NCI-H226 (cell line): ENCODE measurements at places on chromosomes 11 and 22.

DNA sequence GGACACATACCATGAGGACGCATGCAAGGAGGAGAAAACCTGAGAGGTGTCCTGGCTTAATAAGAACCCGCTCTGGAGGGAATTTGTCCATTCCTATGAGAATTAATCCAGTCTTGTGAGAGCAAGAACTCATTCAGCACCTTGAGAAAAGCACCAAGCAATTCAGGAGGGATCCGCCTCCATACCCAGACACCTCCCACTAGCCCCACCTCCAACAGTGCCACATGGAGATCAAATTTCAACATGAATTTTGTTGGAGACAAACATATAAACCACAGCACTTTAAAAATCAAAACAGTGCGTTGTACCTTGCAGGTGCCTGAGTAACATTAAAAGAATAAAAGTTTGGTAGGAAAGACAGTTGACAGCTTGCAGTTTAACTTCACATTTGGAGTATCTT, 11.4 kb downstream of the UBE4A start:
- DNase-seq: no peak

DNA sequence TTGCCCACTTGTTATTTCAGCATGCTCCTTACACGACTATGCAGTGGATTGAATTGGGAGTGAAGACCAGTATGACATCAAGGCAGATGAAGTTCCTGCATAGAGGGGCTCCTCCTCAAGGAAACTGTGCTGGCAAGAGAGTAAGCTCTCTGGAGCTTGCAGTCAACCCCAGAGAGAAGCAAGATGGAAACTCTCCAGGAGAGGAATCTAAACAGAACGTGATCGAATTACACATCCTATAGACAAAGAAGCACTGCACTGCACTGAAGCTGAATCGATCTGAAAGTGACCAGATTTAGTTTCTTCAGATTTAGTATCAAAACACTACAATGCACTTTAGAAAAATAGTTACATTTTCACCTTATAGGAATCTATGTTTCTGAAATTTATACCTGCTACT, 947.7 kb upstream of the TENM4 start:
- DNase-seq: no peak

GRCh38 chr22:47203554-47203991, 441.1 kb downstream of the TBC1D22A start:
- no peak for DNase-seq

DNA sequence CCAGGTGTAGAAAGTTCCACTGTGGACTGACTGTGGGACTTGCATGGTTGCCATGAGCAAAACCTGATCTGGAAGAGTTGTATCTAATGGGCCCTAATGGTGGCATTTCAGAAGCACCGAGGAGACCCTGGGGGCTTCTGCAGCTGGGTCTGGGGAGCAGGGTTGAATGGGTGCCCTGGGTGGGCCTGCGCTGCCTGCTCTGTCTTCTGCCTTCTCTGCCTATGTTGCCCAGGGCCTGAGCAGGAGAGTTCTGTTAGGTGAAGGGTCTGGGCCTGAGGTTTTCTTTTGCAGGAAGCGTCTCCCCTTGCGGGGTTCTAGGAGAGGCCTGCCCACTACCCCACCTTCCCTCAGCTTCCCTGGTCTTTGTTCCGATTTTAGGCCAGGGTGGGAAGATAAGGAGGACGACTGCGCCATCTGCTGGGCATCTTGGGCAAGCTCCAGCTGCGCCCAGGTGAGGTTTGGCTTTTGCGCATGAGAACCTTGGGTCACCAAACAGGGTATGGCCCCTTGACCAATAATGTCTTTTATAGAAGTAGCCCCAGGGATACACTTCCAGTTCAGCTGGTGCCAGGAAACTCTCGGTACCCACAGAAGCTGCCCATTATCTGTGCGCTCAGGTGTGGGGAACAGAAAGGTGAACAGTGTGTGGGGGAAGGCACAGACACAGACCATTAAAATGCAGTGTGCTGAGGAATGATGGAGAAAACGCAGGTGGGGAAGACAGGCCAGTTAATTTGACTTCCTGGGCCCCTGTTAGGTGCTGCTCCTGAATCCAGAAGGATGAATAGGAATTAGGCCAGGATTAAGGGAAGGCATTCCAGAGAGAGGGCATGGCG, 23.2 kb downstream of the COMMD9 start:
- DNase-seq: peak; percentile 18

GRCh38 chr11:131867457-131868257, 497.2 kb downstream of the NTM start:
- DNase-seq: no peak

DNA sequence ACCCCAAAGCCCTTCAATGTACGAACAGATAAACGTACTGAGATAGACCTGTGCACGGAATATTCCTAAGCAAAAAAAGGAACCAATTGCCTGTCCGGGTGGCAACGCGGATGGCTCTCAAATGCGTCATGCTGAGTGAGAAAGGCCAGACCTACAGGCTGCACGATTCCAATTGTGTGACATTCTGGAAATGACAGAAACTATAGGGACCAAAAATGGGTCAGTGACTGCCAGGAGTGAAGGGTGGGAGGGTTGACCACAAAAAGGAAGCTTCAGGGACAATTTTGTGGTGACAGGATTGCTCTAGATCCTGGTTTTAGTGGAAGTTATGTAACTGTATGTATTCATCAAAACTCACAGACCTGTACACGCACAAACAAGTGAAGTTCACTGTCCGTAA, 24.0 kb upstream of the SYT8 start:
- DNase-seq: no peak

GRCh38 chr11:106047631-106048030, 25.6 kb upstream of the MSANTD4 start:
- no peak for DNase-seq

DNA sequence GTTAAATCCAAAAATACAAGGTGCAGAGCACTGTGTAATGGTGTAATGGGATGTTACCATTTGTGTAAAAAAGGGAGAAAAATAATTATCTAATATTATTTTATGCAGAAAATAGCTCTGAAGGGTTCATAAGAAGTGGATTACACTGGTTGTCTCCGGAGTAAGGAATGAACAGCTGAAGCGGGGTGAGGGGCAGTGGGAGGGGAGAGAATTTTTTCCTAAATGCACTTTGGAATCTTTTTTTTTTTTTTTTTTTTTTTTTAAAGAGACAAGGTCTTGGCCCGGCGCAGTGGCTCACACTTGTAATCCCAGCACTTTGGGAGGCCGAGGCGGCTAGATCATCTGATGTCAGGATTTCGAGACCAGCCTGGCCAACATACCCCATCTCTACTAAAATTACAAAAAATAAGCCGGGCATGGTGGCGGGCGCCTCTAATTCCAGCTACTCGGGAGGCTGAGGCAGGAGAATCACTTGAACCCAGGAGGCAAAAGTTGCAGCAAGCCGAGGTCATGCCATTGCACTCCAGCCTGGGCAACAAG, 6.8 kb upstream of the POLR3H start:
- DNase-seq: no peak

- DNase-seq: no peak
These were observed 38.5 kb upstream of the TCF20 start for GRCh38 chr22:42308892-42309468.

DNA sequence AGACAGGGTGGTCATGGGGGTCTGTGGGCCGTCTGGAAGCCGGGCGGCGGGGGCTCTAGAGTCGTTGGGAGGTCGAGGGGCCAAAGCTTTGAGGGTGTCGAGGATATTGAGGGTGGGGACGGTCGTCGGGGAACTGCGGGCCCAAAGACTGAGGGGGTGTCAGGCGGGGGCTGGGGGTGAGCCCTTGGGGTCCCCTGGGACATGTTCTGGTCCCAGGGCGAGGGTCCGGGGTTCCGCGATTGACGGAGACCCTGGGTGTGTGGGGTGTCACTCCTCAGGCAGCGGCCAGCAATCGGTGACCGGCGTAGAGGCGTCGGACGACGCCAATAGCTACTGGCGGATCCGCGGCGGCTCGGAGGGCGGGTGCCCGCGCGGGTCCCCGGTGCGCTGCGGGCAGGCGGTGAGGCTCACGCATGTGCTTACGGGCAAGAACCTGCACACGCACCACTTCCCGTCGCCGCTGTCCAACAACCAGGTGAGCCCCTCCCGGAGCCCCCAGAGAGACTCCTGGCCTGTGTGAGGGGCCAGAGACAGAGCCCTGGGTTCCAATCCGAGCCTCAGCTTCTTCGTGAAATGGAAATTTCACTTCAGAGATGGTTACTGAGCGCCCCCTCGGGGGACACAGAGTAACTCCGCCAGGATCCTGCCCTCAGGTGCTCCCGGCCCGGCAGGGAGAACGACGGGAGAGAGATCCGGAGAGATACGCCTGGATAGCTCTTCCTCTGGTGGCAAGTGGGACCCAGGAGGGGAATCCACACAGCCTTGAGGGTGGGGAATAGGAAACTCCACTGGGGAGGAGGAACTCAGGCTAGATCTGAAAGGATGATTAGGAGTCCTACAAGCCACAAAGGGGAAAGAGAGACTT, 714 bp downstream of the SDF2L1 start:
- DNase-seq: peak; percentile 24

DNA sequence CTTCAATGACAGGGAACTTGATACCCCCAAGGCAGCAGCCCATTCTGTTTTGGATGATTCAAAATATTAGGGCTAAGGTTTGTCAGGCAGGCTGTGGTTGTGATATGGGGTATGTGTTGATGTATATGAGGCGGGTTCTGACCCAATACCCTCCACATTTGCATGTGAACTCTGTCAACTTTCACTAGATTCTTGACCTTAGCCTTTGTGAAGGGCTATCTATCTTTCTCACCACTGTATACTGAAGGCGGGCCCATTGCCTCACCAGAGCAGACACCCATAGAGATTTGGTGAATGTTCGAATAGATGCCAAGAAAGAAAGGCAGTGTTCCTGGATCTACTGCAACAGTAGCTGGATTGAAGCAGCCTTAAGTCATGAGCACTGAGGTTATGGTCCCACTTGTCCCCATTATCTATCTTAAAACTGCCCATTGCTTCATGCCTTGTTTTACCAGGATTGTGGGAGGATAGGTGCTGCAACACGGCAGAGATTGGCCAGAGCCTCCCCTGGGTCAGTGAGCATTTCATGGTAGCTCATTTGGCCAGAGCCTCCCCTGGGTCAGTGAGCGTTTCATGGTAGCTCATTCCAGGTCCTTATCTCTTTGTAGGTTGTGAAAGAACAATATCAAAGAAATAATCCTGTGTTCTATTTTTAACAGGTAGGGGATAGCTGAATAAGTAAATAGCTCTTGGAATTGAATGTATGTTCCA, 399.6 kb downstream of the TMEM135 start:
- peak; percentile 90 for DNase-seq

- DNase-seq: peak; percentile 59
These were observed 25.2 kb downstream of the CWC15 start for GRCh38 chr11:94948070-94948617.

GRCh38 chr11:96567176-96567575, 177.4 kb downstream of the JRKL start:
- no peak for DNase-seq

DNA sequence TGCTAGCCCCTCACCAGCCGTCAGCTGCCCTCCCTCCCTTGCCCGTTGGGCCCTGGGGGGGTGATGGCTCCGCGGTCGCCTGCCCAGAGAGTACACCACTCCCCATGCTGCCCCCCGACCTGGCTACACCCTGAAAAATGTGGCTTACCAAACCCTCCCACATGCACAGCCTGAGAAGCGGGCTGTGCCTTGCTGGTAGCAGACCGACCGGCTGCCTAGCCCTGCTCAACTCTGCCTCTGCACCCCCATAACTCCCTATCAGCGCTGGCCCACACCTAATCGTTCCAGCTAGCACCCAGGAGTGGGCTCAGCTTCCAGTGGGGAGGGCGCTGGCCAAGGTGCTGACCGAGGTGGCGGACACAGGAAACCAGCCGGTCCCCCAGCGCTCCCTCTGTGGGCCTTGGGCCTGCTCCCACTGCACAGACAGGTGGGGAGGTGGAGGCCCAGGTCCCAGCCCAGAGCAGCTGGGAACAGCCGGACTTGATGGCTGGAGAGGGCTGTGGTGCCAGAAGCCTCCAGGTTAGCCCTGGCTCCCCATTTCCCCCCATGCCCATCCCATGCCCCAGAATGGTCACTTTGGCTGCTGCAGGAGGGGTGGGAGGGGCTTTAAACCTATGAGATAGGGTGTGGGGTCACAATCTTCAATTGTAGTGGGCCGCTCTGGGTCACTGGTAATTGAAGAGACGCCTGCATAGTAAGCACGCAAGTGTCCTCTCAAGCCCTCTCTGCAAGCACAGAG, 32.1 kb upstream of the PRODH start:
- DNase-seq: no peak

- no peak for DNase-seq
These were observed 469 bp downstream of the KCNK7 start for GRCh38 chr11:65595131-65595530.

- no peak for DNase-seq
These were observed 21.7 kb downstream of the CD5 start for GRCh38 chr11:61123775-61124571.

GRCh38 chr22:37089434-37089833, 20.1 kb downstream of the TMPRSS6 start:
- no peak for DNase-seq

- no peak for DNase-seq
These were observed 13.9 kb downstream of the FZD4 start for GRCh38 chr11:86941077-86941870.

DNA sequence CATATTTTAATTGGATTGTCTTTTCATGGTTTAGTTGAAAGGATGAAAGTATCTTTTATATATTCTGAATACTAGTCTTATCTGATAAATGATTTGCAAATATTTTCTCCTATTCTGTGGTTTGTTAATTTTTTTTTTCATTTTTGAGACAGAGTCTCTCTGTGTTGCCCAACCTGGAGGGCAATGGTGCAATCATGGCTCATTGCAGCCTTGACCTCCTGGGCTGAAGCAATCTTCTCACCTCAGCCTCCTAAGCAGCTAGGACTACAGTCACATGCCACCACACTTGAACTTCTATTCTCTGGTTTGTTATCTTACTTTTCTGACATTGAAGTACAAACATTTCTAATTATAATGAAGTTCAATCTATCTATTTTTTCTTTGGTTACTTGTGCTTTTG, 30.0 kb upstream of the FAR1 start:
- DNase-seq: no peak

DNA sequence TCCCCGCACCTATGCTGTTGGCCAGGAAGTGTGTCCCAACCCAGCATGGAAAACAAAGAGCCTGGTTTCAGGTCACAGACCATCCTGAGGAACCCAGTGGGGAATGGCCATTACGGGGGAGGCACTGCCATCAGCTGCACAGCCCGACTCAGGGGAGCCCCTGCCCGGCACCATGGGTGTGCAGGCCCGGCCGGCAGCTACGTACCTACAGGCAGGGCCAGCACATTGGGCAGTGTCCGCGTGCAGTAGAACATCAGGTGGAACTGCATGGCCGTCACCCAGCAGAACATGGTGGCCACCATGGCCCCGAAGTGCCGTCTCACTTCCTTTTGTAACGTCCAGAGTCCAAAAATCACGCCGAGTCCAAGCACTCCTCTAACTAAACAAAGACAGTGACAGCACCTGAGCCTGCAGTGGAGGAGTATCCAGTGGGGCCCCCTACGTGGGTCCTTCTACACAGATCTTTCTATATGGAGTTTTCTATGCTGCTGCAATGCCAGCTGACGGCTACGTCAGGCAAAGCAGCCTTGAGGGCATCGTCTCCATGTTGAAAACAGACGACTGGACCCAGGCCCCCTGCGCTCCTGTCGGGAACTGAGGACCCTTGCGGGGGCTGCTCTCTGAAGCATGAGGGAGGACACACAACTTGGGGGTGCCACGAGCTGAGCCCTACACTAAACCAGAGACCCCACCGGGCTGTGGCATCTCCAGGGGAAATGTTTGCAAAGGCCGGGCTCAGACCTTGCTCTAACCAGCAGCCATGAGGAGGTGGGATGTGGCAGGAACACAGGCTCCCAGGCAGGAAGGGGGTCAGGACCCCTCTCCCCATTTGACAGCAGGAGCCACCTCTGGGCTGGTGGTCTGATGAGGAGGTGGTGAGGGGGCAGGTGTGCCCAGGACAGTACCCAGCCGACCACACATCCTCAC, 7.7 kb downstream of the ALG12 start:
- DNase-seq: no peak

- no peak for DNase-seq
These were observed 7.3 kb downstream of the SIDT2 start for GRCh38 chr11:117185736-117186430.
